Hypothalamus (tissue), 51 donors: ENCODE measurements at places on chromosomes 2 and 18.

DNA sequence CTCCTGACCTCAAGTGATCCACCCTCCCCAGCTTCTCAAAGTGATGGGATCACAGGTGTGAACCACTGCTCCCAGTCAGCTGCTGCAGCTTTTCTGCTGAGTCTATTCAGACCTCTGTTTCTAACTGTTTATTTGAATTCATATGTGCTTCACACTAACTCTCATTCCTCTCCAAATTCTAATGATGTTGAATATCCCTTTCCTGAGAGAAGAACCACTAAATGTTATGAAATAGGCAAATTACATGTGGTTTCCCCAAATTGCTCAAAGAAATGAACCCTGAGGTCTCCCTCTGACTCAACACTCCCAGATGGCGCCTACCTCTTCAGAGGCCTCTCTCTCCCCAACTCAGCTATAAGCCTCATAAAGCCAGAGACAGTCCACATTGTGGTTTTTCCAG is 98.6 kb downstream of the IRS1 start:
- no peak for DNase-seq

GRCh38 chr2:241321886-241322285 is 6.2 kb downstream of the SEPTIN2 start:
- no peak for DNase-seq

DNA sequence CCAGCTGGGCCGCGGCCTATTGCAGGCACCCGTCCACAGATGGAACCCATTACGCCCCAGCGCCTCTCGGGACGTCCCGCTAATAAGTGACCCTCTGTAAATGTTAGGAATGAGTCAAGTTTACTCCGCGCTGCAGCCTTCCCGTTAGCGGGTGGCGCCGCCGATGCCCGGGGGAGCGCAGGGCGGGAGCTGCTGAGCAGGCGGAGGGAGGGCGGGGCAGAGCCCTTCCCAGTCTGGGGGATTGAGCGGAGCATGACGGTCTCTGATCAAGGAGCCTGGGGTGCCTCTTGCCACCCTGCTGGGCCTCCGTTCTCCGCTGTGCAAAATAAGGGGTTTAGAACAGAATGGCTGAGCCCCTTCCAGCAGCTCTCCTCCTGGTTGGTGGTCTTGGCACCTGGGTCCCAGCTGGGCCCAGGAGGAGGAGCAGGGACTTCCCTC is 10.5 kb downstream of the CROCC2 start:
- DNase-seq, result no peak

DNA sequence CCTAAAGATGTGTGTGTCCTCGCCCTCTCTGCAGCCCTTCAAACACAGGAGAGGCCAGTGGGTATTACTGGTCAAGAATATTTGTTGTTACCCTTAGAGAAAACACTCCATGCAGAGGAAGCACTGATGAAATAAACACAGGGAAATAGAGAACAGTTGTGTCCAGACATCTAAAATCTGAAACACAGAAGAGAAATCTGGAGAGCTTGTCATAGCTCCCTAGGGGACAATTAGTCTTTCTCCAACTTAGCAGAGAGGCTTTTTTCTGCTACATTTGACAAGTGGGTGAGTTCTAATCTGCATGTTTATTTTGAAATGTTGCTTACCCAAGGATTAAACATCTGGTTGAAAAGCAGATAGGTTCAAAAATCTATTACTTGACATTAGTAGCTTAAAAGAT is 190.1 kb downstream of the CTNNA2 start:
- DNase-seq, result no peak

DNA sequence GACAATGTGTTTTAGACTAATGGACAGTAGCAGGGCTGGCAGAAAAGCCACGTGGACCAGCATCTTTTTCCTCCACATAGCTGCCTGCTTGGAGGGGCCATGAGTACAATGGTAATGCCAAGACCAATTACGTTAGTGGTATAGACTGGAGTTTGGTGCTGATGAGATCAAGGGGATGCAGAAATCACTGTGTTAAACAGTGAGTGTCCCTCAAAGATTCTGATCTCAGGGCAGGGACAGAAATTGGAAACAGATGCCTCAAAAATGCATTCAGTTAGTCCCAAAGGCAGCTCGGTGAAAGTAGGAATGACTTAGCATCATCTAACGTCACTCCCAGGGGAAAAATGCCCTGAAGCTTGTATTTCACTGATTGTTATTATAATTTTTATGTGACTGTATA is 72.4 kb downstream of the SLC16A14 start:
- no peak for DNase-seq

DNA sequence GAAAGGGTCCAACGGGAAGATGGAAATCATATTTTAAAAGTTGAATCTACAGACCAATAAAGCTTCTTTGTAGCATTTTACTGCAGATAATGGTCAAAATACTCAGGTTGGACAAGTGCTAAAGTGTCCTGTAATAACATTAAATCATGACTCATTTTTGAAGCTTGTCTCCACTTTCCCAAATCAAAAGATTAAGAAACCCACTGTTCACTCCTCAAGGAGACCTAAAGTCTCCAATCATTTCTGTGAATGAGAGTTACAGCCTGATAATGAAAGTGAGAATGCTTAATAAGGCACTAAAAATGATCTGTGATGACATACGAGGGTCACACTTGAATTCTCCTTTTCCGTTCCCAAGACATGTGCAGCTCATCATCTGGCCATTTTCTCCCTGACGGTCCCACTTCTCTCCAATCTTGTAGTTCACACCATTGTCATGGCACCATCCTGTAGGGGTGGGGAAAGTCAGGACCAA is 53.4 kb downstream of the ATIC start:
- DNase-seq, result no peak

DNA sequence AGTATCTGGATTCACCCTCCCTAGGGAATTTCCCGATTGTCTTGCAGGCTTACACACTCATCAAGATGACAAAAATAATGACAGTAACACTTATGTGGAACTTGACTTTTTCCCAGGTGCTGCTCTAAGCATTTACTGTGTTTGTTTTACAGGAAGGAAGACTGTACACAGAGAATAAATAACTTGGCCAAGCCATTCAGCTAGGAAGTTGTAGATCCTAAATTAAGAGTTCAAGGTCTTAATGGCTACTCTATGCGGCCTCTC is 549 bp upstream of the DPP4 start:
- DNase-seq, result no peak

GRCh38 chr2:228628682-228629081 is 447.2 kb upstream of the SPHKAP start:
- DNase-seq, result no peak

GRCh38 chr18:23684515-23685197 is 4.6 kb upstream of the LAMA3 start:
- DNase-seq, result no peak

DNA sequence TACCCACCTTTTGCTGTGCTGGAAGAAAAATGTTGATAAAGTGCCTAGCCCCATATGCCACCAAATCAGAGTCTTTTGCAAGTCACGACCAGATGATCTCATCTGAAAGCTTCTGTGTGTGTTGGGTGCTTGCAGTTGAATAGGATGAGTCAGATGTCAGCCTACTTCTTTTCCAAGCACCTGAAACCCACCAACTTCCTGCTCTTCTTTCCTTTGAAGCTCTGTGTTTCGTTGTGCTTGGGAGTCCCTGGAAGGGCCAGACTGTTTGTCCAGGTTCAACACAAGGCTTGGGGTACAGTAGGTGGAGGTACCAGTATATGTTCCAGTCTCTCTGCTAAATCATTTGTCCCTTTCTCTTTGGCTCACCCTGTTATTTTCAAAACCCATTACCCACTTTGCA is 36.8 kb upstream of the LCLAT1 start:
- DNase-seq, result no peak

DNA sequence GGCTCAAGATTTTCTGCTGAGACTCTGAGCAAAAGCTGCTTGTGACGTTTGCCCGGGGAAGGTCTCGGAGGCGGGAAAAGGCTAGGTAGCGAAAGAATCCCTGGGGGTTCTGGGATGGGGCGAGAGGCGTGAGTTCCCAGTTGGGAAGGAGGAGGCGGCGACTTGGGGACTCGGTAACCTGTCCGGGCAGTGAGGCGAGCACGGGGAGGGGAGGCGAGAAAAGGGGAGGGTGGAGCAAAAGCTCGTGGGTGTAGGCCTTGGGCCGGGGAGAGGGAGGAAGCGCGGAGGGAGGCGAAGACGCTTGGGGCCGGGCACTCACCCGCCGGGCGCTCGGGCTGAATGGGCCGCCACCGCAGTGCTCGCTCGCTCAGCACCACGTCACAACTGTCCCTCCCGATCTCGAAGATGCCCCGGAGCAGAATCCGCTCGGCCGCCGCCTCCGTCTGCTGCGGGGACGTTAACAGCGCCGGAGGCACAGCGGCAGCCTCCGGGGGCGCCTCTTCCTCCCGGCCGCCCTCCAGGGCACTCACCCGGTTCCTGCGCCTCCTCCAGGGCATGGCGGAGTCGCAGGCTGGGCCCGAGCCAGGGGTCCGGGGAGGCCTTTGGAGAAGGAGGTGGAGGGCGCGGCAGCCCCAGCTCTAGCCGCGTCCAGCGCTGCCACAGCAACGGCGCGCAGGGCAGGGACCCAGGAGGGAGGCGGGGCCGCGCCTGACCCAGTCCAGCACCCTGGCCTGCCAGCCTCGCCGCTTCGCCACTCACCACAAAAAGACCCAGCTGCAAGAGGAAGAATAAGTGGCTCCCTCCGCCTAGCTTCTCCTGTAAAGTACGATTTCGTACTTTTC is at the start of gene CERKL:
Gene CERKL, minus strand, starts transcription at position 656 of the 842 bp plus-strand sequence. Its CDS starts 99 bp downstream, at position 557.
- peak; percentile 6 for DNase-seq

DNA sequence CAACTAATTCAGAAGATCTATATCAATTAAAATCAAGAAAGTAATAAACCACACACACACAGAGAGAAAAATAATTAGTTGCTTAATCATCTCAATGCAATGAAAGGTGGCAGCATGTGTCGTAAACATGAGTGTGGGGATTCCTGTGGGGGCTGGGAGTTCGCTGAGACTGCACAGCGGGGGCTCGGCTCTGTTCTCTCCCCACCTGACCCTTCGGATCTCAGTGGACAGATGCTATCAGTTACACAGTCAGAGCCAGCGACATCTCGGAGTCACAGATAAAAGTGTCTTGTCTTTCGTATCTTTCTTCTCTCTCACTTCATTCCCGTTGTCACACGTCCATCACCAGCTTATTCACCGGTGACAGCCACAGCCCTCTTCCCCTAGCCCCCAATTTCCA is 37.1 kb downstream of the COLEC12 start:
- no peak for DNase-seq

GRCh38 chr2:120898496-120898895 is 162.8 kb downstream of the GLI2 start:
- DNase-seq, result no peak

DNA sequence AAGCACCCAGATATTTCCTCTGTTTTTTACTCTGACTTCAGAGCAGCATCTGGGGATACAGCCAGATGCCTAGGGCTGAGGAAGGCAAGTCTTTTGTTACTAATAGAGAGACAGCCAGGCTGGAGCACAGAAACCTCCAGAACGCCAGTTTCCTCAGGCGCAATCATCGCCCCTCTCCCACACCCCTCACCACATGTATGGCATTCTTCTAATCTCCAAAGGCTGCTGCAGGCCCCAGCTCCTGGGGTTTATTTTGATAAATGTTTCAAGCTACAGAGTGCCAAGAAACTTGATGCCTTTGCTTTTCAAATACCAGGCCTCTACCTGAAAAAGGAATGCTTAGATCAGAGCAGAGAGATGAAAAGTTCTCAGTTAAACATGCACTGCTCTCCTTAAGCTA is 283.6 kb downstream of the RBM43 start:
- no peak for DNase-seq

GRCh38 chr2:212592695-212593094 is 54.1 kb upstream of the ERBB4 start:
- no peak for DNase-seq

GRCh38 chr2:236748801-236749200 is 179.2 kb downstream of the ACKR3 start:
- no peak for DNase-seq

GRCh38 chr2:231765496-231765929 is 15.6 kb downstream of the PDE6D start:
- DNase-seq, result no peak

DNA sequence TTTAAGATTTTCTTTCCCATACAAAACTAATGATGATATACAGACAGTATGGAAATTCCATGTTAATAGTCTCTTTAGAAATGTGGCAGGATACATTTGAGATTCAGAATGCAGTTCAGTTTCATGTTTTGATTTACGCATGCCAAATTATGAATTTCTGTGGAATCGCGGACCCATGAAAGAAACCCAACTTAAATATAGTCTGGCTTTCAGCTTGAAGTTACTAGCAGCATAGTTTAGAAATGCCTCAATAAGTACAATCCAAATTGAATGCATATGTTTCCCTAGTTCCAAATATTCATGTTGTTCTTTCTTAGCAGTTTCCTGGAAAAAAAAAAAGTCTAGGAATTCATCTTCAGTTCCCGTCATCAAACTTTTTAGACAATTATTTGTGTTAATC is 164.1 kb upstream of the RASGRP3 start:
- DNase-seq, result no peak

DNA sequence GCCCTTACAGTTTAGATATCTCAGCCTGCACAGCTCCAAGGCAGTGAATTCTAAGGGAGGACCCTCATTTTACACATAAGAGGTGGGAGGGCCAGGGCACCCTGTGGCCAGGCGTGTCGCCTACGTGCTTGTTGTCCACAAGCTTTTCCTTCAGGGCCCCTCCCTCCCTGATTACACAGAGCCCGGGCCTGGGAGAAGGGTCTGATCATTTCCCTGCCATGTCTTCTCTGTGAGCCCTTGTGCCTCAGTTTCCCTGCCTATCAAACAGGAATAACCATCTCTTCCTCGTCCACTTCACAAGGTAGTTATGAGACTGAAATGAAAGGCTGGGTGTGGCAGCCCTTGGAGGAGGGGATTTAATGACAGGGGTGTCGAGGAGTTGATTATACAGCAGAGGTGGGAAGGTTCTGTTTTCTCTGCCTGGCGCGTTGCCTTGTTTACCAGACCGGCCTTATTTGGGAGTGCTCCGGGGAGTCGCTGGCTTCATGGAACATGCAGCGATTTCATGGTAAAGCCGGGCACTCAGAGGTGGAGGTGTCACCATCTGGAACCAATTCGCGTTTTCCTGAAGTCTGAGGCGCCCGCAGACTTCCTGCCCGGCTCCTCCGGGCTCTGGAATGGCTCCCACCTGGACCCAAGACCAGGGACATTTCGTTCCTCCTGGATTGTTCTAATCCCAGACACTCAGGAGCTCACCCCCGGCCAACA is 208.9 kb downstream of the KLHL29 start:
- no peak for DNase-seq

- DNase-seq, result no peak
These were observed 4.1 kb upstream of the VRK2 start for GRCh38 chr2:58042486-58042970.

- DNase-seq, result no peak
These were observed 21.7 kb upstream of the PPP3R1 start for GRCh38 chr2:68274022-68274421.

- DNase-seq, result no peak
These were observed 7.6 kb downstream of the STAMBP start for GRCh38 chr2:73836141-73836943.

GRCh38 chr2:40639320-40639719 is 187.4 kb upstream of the SLC8A1 start:
- DNase-seq, result no peak

DNA sequence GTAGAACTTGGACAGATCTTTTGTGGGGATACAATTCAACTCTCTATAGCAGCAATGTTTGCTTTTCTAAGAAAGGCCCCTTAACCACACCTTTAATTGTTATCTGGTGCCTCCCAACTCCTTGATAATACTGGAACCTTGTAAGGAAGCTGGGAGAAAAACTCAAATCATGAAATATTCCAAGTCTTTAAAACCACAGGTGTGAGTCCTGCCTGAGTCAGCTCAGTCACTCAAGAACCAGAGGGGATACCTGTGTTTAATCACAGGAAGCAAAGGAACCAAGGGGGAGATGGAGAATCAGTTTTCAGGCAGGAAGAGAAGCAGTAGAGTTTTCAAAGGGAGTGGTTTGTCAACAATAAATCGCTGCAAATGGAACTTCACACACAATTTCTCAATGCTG is 159.9 kb downstream of the LAMA3 start:
- DNase-seq, result no peak

GRCh38 chr2:17206771-17207170 is 311.5 kb downstream of the RAD51AP2 start:
- no peak for DNase-seq
